ENCODE measurements at places on chromosomes 13 and 19.

- DNase-seq, result no peak
Measured at GRCh38 chr13:25701304-25701703, 329.5 kb downstream of the ATP8A2 start.

DNA sequence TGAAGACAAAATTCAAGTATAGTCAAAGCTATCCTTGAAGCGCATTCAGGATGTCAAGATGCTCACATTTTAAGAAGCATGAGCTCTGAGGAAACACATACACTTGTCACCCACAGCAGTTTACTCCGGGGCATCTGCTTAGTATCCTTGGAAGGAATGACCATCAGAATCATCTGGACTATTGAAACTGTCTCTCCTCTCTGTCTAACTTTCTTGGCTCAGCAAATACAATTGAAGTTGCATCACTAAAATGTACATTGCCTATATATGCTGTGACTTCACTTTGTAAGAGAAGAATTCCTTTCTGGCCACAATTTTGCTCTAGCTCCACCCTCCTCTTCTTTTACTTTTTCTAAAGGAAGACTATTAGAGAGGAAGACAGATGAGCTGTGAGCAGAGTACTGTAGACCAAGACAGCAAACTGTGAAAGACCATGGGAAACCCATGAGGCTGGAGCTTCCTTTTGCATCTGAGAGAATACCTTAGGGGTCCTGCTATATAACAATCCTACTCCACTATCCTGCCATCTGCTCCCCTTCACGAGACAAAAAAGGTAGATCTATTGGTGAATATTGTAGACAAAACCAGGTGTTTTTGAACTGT lies 906.3 kb downstream of the PCDH9 start:
- no peak for DNase-seq

DNA sequence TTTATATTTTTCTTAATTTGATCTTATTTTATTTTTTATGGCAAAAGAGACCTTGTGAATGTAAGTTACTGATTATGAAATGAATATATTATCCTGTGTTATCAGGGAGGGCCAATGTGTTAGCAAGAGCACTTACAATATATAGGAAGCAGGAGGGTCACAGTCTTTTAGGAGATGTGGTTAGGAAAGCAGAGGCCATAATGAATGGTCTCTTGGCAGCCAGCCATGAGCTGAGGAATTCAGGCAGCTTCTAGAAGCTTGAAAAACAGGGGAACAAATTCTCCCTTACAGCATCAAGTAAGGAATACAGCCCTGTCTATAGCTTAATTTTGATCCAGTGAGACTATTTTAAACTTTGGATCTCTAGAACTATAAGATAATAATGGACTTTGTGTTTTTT lies 2374.6 kb downstream of the PCDH9 start:
- DNase-seq, result no peak

GRCh38 chr13:54633456-54633855 lies 1604.8 kb downstream of the OLFM4 start:
- no peak for DNase-seq

GRCh38 chr13:60335531-60335930 lies 61.5 kb upstream of the TDRD3 start:
- DNase-seq, result no peak

GRCh38 chr19:45078390-45079062 lies 534 bp upstream of the GEMIN7 start:
- DNase-seq, result no peak

- peak; percentile 51 for DNase-seq
Measured at GRCh38 chr19:48249502-48250014, 6.2 kb downstream of the CARD8 start.

- no peak for DNase-seq
Measured at GRCh38 chr13:48214519-48215121, 18.4 kb upstream of the ITM2B start.

DNA sequence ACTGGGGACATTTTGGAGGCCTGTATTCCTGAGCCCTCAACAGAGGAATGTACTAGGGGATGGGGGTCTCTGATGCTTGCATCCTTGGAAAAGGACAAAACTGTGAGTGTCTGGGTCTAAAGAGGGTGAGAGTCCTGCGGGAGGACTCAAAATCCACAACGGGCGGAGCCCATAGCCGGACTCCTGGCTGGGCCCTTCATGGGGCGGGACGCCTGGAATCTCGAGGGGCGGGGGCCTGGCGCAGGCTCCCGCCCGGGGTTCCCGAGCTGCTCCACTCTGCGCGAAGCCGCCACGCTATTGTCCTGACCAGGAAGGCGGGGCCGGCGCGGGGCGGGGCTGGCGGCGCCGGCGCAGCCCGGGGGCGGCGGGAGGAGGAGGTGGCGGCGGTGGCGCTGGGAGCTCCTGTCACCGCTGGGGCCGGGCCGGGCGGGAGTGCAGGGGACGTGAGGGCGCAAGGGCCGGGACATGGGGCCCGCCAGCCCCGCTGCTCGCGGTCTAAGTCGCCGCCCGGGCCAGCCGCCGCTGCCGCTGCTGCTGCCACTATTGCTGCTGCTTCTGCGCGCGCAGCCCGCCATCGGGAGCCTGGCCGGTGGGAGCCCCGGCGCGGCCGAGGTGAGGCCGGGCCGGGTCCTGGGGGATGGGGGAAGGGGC lies at the start of gene APLP1:
TSS of gene APLP1 (plus strand) at position 403 of the 651 bp plus-strand sequence. CDS start at position 466, 63 bp downstream.
- peak; percentile 93 for DNase-seq

DNA sequence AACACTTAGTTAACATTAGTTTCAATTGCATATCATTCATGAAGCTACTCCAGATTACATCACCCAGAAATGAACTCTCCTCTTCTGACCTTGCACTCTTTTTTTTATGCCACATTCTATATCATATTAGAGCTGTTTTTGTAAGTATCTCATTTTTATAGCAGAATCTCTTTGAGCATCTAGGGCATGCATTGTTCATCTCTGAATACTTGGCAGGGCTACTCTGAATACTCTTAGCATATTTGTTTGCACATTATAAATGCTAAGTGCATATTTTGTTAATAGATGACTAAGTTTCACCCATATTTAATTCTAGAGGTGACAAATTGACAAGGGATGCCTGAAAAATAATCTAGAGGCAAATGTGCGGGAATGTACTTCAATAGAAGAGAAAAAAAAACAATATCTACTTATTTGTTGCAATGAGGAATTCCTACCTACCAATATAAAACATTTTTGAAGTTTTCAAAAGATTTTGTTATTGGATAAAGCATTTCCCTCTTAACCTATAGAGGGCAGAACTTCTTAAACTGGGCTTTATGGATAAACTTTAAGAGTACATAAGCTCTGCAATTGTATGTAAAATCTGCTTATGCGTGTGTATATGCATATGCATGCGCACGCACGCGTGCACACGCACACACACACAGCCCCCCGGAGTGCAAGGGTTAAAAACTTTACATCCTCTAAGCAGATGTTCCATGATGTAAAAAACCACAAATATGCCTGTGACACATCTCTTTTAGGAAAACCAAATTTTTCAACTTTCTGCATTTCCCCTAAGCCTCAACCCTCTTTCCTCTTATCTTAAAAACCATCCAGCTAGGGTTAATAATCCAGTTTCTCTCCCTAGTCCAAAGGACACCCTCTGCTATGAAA lies 73.0 kb upstream of the OXGR1 start:
- DNase-seq, result no peak

GRCh38 chr13:85631801-85632200 lies 167.4 kb downstream of the SLITRK6 start:
- DNase-seq, result no peak

DNA sequence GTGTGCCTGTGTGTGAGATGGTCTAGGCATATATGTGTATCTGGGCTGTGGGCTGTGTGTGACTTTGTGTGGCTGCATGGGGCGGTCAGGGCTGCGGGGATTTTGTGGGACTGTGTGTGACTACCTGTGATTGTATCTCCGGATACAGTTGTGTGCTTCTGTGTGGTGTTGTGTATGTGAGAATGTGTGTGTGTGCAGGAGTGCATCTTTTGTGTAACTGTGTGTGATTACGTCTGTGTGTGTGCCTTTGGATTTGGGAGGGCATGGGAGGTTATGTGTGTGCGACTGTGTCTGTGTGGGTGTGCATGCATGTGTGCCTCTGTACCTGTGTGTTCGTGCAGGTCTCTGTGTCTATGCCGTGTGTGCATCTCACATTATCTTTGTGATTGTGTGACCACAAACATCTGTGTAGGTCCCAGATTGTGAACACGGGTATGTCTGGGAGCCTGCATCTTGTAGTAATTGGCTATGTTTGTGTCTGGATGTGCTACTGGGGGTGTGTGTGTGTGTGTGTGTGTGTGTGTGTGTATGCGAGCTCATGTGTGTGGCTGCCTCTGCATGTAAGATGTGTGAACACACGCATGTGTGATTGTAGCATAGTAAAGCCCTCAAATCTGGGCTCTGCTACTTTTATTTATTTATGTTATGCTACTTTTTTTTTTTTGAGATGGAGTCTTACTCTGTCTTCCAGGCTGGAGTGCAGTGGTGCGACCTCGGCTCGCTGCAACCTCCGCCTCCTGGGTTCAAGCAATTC lies 7.6 kb downstream of the EHD2 start:
- no peak for DNase-seq

DNA sequence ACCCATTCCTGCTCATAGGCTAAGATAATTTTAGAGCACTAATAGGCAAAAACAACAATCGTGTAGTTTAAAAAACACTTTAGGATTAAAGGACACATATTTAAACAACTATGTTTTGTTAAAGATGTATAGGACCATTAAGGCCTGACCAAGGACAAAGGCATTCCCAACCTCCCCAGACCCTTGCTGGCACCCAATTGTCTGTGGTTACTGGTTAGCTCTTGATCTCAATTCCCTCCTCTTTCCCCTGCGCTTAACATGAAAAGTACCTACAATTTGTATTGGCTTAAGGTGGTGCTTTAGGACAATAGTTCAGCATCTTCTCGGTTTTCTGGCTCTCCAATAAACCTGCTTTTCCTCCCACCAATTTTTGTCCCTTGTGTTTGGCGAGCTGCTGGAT lies 51.0 kb downstream of the TEX26 start:
- no peak for DNase-seq

- DNase-seq, result peak; percentile 52
Measured at GRCh38 chr19:47790398-47790814, 11.9 kb downstream of the SELENOW start.

DNA sequence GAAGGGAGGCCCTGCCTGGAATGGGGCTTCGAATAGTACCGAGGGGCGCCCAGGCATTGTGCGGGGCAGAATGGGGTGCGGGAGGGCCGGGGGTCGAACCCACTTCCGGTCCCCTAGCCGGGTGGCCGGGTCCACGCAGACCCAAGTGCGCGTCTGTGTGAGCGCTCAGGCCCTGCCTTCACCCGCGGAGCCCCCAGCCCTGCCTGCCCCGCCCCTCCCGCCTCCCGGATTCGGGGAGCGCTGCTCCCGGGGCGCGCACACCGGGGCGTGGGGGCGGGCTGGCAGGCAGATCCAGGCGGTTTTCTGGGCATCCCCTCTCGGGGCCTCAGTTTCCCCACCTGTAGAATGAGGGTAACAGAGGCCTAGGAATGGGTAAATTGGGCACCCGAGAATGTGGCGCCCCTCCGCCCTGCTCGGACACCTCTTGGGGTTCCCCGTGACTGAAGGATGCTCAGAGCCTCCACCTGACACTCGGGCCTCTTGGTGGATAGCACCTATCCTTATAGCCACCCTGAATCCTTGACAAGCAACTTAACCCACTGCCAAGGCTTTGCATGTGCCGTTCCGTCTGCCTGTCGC lies 682 bp downstream of the PIK3R2 start:
- DNase-seq, result no peak

DNA sequence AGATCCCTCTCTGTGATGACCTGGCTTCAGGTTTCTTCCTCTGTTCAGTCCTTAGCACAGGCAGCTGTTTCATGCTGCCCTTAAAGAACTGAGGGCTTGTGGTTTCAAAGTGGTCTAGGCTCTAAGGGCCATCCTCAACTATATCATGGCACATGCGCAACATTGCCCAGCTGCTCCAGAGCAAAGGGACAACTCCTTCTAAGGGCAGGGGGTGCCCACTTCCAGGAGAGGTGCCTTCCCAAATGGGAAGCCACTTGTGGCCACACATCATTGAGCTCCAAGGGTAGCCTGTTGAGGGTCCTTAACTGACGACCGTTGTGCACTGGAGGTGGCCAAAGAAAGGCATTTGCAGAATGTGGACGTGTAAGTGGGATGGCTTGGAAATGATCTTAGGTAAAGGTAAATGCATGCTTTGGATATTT lies 7.3 kb downstream of the GPR183 start:
- no peak for DNase-seq

DNA sequence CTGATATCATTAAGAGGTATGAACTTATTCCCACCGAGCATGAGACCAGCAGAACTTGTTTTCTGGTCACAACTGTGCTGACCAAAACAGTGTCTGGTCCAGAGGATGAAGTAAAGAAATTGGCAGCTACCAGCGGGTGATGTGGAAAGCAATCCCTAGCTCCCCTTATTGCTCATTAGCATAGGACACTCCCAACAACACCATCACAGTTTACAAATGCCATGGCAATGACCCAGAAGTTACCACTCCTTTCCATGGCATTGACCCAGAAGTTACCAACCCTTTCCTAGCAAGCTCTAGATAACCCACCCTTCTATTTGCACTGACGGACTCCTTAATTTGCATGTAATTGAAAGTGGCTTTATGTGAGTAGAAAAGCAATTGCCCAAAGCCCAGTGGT lies 1856.1 kb downstream of the OLFM4 start:
- no peak for DNase-seq

DNA sequence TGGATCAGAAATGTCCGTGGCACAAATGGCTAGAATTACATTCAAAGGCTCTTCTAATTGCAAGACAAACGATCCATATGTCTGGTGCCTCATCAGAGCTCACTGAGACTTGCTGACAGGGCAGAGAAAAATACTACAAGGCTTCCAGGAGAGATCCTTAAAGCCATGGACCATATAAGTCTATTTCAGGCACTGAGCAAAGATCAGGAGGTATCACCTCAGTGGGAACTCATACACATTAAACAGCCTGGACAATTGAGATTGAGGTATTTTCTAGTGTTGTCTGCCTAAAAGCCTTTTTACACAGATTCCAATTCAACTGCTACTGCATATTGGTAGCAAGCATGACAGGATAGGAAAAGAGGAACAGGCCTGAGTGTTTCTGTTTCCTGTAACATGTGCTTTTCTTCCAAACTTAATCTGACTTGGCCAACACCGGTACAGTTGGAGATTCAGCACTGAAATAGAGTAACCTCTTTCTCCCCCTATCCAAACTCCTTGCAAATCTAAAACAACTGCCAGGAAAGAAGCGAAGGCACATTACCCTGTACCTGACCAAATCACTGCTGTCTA lies 65.9 kb downstream of the SERP2 start:
- no peak for DNase-seq

- no peak for DNase-seq
Measured at GRCh38 chr19:45471111-45471930, 3.5 kb downstream of the FOSB start.

GRCh38 chr13:29454931-29455481 lies 140.5 kb downstream of the SLC7A1 start:
- DNase-seq, result no peak

- DNase-seq, result no peak
Measured at GRCh38 chr13:98487016-98487415, 89.9 kb downstream of the STK24 start.

GRCh38 chr19:1214862-1215731 lies 9.5 kb downstream of the STK11 start:
- DNase-seq, result peak; percentile 66

Measured in putamen (tissue), 1 donor.